ENCODE measurements at places on chromosomes 3 and 15. TPM values are rescaled to one million over a fixed set of nuclear protein-coding genes. Genes with fewer than 3 reads are reported as not detected.
A peak's percentile ranks its signal among the peaks of the same experiment; 100 is the strongest.

NEK4 gene
- 27.9 TPM for total RNA-seq

ALS2CL gene
- total RNA-seq = 78.9 TPM

GRCh38 chr15:27101982-27102381, 131.0 kb downstream of the GABRG3 start:
- H3K4me1 ChIP-seq = no peaks in the 10 kb centered on the region
- H3K36me3 ChIP-seq = no peaks in the 10 kb centered on the region
- DNase-seq = no peak
- H3K4me3 ChIP-seq = no peak overlapping the region
- H3K27me3 ChIP-seq = no peaks in the 10 kb centered on the region

GRCh38 chr3:191649626-191650025, 188.7 kb downstream of the PYDC2 start:
- no peak overlapping the region for H3K4me3 ChIP-seq
- no peaks in the 10 kb centered on the region for H3K4me1 ChIP-seq
- no peaks in the 10 kb centered on the region for H3K36me3 ChIP-seq
- no peaks in the 10 kb centered on the region for H3K27me3 ChIP-seq

GOLGA6B gene
- not detected for total RNA-seq

- DNase-seq = no peak
- H3K4me3 ChIP-seq = peak overlapping the region; percentile 90
- H3K27me3 ChIP-seq = no peaks in the 10 kb centered on the region
- peak overlapping the region; percentile 93 for H3K27ac ChIP-seq
- H3K36me3 ChIP-seq = peaks cover 24% of the 10 kb centered on the region
Measured at GRCh38 chr15:89333959-89334509, 590 bp downstream of the POLG start.

- no peak for DNase-seq
- H3K27ac ChIP-seq = no peak overlapping the region
- no peak overlapping the region for H3K4me3 ChIP-seq
- no peaks in the 10 kb centered on the region for H3K27me3 ChIP-seq
Measured at GRCh38 chr3:41447701-41448100, 248.4 kb downstream of the CTNNB1 start.

DNA sequence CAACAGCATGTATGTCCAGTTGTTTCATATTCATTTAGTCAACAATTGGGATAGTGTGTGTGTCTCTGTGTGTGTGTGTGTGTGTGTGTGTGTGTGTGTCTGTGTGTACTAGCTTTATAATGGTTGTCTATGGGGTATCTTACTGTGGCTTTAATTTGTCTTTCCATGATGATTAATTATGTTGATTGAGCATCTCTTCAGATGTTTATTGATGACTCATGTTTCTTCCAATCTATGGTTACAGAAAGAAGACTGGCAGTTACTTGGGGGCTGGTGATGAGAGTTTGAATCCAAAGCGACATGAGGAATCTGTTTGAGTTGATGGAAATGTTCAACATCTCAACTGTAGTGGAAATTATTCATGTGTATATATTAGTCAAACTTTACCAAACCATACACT, 440.1 kb downstream of the ZNF385D start:
- no peaks in the 10 kb centered on the region for H3K4me1 ChIP-seq
- no peaks in the 10 kb centered on the region for H3K36me3 ChIP-seq
- H3K27ac ChIP-seq = no peak overlapping the region
- no peaks in the 10 kb centered on the region for H3K27me3 ChIP-seq

XYLB gene
- total RNA-seq = 6.0 TPM

DNA sequence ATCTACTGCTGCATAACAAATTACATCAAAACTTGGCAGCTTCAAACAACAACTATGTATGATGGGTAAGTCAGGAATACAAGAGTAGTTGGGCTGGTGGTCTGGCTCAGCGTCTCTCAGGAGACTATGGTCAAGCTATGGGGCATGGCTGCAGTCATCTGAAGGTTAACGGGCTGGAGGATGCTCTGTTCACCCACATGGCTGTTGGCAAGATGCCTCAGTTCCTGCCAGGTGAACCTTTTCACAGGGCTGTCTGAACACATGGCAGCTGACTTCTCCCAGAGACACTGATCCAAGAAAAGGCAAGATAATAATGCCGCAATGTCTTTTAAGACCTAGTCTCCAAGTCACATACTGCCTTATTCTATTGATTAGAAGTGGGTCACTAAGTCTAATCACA, 63.7 kb downstream of the GPR176 start:
- no peaks in the 10 kb centered on the region for H3K36me3 ChIP-seq
- no peak for DNase-seq
- no peak overlapping the region for H3K4me3 ChIP-seq
- no peak overlapping the region for H3K27ac ChIP-seq
- no peaks in the 10 kb centered on the region for H3K4me1 ChIP-seq

CCDC71 gene
- total RNA-seq = 27.6 TPM

Measured in kidney (tissue), 22 donors.